ENCODE measurements at places on chromosomes 5 and 9.

GRCh38 chr9:130918101-130918825 is 20.8 kb downstream of the FIBCD1 start:
- H3K4me1 ChIP-seq, result peaks cover 7% of the 10 kb centered on the region
- H3K4me3 ChIP-seq, result no peak overlapping the region
- H3K36me3 ChIP-seq, result no peaks in the 10 kb centered on the region
- H3K27ac ChIP-seq, result no peak overlapping the region
- peaks cover 74% of the 10 kb centered on the region for H3K27me3 ChIP-seq

- H3K4me3 ChIP-seq, result no peak overlapping the region
- no peak for DNase-seq
- H3K4me1 ChIP-seq, result peaks cover 21% of the 10 kb centered on the region
- no peak overlapping the region for H3K27ac ChIP-seq
- H3K36me3 ChIP-seq, result no peaks in the 10 kb centered on the region
These were observed 65.0 kb downstream of the UGCG start for GRCh38 chr9:111961575-111961974.

GRCh38 chr5:133552925-133553525 is 59.3 kb downstream of the FSTL4 start:
- H3K4me3 ChIP-seq, result no peak overlapping the region
- no peak overlapping the region for H3K27ac ChIP-seq
- H3K27me3 ChIP-seq, result peaks cover 13% of the 10 kb centered on the region
- no peaks in the 10 kb centered on the region for H3K36me3 ChIP-seq
- DNase-seq, result no peak
- no peaks in the 10 kb centered on the region for H3K4me1 ChIP-seq

- no peak for DNase-seq
- H3K27me3 ChIP-seq, result no peaks in the 10 kb centered on the region
- no peak overlapping the region for H3K4me3 ChIP-seq
- H3K36me3 ChIP-seq, result peaks cover 7% of the 10 kb centered on the region
- peaks cover 40% of the 10 kb centered on the region for H3K4me1 ChIP-seq
These were observed 8.3 kb downstream of the NFIL3 start for GRCh38 chr9:91415290-91415689.

Measured in suprapubic skin (tissue), 4 donors.